ENCODE measurements at places on chromosomes 2 and 18. TPM values are rescaled to one million over a fixed set of nuclear protein-coding genes. Genes with fewer than 3 reads are reported as not detected.

Gene VWA3B
- 0.87 TPM for total RNA-seq

Gene GNLY
- total RNA-seq = 0.17 TPM

Gene CERKL
- not detected for total RNA-seq

Gene MREG
- total RNA-seq = 0.74 TPM

Gene INPP5D
- total RNA-seq = 2.9 TPM

Gene SCYGR7
- total RNA-seq = not detected

Gene DDX1
- total RNA-seq = 172 TPM

Gene DUSP19
- 6.3 TPM for total RNA-seq

Gene NEURL3
- total RNA-seq = not detected

Gene IL36B
- total RNA-seq = not detected

Gene TMEM169
- 0.23 TPM for total RNA-seq

GRCh38 chr2:220533485-220533884, 906.1 kb downstream of the SLC4A3 start:
- no peak for DNase-seq

- no peak for DNase-seq
Observed at GRCh38 chr2:140529706-140530105, 1601.1 kb downstream of the LRP1B start.

- DNase-seq = no peak
Observed at GRCh38 chr18:13187498-13187897, 31.1 kb upstream of the LDLRAD4 start.

DNA sequence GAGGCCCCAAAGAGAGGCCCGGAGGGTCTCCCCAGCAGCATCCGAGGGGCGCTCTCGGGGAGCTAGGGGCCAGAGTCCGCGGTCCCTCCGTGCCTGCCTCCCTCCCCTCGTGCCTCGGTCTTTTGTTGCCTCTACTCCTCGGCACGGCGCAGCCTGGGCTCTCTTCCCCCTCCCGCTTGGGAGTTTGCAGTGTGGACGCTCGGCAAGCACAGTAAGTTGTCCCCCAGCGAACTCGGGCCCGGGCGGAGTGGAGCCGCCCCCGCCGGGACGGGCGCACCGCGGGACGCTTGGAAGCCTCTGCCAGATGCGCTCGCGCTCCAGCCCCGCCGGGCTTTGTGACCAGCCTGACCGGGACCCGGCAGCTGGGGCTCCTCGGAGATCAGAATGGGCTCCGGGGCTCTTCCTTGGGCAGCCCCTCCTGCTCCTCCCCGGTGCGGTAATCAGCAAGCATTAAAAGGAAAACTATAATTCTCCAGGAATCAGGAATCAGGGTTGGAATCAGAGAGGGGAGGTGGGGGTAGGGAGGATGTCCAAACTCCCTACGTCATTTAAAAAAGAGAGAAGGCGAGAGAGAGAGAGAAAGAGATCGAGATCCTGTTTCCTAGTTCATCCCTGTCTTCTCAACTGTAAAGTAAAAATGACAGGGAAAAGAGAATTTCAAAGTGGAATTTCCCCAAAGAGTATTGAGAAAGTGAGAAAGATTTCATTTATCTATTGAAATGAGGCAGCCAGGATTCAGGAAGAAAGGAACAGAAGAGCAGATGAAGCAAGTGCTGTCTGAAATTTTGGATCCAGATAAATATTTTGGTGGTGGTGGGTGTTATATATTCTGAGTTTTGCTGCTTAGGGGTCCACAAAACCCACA, 786 bp upstream of the TMEM200C start:
- peak; percentile 36 for DNase-seq

DNA sequence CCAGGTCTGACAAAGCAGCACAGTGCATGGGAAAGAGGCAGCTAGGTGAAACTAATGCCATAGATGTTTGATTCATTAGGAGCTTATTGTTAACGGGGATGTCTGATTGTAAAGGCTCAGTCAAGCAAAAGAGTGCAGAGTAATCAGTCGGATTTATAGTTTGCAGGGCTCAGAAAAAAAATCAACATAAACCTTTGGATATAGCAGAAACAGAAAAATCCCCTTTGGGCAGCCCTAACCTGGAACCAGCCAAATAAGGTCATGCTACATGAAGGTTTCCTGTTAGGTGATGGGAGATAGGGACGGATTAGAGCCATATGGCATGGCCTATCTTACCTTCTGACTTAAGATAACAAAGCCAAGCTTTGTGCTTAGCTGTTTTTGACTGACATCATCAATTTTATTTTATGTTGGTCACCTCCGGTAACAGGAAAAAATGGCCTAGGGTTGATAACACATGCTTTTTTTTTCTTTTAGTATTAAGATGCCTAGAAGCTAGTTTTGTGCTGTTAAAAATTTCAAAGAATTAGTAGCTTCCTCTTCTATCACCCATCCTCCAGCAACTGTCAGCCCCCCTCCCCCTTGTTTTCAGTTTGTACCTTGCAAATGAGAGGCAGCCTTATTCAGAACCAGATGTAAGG, 60.7 kb upstream of the ZEB2 start:
- no peak for DNase-seq

DNA sequence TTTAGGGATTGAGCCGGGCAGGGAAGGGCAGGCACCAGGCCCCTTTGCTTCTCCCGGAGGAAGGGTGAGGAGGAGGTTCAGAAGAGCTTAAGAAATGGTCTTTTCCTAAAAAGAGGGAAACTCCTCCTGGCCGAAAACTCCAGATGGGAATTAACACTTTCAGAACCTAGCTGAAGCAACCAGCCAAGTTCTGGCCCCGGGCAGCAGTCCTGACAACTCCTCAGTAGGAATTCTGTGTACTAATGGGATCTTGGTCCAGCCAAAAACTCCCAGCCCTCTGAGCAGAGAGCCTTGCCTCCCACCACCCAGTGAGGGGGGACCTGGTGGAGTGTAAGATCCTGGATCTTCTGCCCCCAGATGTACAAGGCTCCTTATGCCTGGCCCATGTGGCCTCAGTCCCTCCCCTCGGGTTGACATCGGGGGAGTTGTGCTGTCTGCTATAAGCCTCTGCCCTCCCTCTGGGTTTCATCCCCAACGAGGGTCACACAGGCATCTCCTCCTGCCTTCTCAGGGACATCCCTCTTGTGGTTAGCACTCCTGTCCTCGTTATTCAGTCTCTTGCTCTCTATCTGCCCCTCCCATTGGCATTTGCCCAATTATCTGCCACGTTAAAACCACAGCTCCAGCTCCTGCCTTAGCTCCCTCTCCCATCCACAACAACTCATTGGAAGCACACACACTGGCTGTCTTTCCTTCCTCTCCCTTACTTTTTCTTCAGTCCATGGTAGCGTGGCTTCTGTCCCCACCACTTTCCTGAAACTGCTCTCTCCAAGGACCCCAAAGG, 184.6 kb downstream of the CYP26B1 start:
- DNase-seq = no peak

- DNase-seq = no peak
Observed at GRCh38 chr2:2649109-2650072, 318.3 kb upstream of the MYT1L start.

- DNase-seq = no peak
Observed at GRCh38 chr18:49447810-49448745, 12.4 kb downstream of the DYM start.

- DNase-seq = no peak
Observed at GRCh38 chr2:103153580-103154284, 391.9 kb downstream of the TMEM182 start.

DNA sequence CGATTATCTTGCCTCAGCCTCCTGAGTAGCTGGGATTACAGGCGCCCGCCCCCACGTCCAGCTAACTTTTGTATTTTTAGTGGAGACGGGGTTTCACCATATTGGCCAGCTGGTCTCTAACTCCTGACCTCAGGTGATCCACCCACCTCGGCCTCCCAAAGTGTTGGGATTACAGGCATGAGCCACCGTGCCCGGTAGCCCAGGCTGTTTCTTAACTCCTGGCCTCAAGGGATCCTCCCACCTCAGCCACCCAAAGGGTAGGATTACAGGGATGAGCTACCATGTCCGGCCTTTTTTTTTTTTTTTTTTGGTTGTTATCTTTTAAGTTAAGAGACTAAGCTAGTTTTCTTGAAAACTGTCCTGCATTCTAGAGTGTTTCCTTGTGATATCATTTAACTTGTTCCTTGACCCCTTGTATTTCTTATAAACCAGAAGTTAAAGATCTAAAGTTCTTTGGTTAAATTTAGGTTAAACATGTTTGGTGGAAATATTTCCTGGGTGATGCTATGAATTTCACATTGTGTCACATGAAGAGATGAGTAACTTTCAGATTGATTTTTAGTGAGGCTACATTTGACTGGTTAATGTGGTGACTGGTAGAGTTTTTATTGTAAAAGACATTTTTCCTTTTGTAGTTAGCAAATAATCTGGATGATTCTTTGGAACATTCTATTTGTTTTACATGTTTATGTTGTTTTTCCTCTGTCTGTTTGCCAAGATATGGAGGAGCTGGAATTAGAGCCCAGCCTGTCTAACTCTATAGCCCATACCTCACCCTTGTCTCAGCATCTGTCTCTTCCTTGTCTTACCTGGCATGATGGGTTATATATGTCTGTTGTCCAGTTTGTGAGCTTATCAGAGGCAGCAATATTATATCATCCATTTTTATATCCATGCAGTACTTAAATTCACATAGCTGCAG, 5.2 kb downstream of the NCAPH start:
- DNase-seq = no peak

DNA sequence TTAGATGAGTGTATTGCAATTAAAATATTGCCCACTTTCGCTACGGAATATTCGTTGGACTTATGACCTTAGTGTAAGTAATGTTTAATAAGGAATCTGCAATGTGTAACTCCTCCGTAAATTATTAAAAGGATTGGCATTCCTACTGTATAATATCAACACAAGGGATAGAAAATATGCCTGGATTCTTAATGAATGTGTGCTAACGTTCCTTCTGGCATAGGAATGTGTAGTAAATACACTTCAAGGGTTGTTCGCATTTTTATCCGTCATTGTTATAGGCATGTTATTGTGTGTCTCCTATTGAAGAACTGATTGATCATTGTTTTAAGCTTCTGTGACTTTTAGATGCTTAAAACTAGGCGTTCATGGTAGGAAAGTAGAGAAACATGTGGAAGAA, 134.5 kb downstream of the NEDD4L start:
- DNase-seq = no peak

DNA sequence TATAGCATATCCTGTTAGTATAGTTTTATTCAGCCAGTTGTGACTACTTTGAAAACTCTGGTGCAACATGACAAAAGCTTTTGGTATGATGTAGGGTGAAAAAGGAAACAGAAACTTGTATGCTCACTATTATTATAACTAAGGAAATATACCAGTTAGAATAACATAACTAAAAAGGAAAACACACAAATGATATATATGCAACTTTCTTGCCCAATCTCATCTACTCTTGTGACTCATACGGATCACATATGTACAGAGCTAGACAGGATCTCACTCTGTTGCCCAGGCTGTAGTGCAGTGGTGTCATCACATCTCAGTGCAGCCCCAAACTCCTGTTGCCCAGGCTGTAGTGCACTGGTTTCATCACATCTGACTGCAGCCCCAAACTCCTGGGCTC, 12.4 kb upstream of the TLK1 start:
- DNase-seq = no peak

DNA sequence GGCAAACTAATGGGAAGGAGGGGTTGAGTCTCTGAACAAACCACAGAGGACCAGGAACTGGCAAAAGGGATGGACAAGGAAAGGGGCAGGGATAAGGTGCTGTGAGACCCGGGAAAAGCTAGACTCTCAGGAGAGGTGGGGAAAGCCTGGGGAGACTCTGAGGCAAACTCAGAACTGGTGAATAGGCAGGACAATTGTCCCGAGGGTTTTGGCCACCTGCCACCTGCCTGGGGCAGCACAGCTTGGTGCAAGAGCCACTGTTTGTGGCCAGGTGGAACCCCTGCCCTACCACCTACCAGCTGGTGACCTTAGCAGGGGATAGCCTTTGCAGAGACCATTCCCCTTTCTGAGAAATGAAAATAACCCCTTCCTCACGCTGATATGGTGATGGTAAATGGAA, 129.4 kb upstream of the ASB18 start:
- no peak for DNase-seq

- no peak for DNase-seq
Observed at GRCh38 chr2:232434091-232434490, 21.9 kb upstream of the ALPI start.

GRCh38 chr2:128596396-128597120, 277.9 kb upstream of the HS6ST1 start:
- no peak for DNase-seq

GRCh38 chr2:232571026-232571474, 20.6 kb downstream of the EIF4E2 start:
- DNase-seq = no peak

DNA sequence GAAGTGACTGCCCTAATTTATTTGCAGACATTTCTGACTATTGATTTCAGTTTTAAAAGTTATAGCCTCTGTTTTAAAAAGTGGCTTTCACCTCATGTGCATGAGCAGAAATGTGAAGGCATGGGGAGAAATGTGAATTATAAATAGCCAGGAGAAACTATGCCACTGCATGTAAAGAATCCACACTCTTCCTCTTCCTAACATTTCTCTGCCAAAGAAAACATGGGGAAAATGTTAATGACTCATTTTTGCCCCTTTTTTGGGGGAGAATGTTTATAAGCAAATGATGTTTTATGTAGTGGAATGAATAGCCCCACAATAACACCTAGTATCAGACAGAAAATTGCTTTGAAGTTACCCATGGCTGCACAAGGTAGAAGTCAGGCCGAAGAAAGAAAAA, 249.0 kb upstream of the TANK start:
- DNase-seq = no peak

DNA sequence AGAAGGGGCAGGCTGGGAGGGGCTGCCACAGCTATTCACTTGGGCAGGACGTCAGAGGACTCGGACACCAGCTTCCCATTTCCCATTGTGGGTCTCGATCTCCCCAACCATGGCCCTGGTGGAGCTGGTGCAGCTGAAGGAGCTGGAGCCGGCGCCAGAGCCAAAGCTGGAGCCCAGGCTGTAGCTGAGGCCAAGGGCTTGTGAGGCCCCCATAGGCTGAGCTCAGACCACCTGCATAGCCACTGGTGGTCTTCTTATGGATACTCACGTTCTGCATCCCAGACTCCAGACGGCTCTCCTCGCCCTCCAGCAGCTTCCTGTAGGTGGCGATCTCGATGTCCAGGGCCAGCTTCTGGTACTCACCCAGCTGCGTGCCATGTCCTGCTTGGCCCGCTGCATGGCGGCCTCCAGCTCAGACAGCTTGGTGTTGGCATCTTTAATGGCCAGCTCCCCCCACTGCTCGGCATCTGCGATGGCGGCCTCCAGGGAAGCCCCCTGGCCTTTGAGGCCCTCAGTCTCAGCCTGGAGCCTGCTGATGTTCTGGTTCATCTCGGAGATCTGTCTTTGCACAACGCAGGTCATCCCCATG, 6.0 kb upstream of the CDK5R2 start:
- no peak for DNase-seq

DNA sequence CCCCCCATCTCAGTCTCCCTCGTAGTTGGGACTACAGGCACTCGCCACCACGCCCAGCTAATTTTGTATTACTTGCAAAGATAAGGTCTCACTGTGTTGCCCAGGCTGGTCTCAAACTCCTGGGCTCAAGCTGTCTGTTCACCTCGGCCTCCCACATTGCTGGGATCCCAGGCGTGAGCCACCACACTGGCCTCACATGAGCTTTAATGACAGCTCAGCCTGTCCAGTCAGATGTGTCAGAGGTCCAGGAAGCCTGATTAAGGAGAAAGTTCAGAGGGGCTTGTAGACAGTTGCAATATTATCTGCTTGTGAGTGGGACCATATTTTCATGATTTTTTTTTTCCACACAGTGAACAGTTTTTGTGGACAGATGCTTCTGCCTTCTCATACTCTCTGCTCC, 82.0 kb downstream of the LIMS1 start:
- DNase-seq = no peak

GRCh38 chr2:168566974-168567665, 111.0 kb downstream of the CERS6 start:
- no peak for DNase-seq

Data from heart right ventricle (tissue), 16 donors.